NK-92 treated with Interleukin-12 subunit alpha and Interleukin-12 subunit beta, amount 100 ng/mL, for 24 hours (cell line): ENCODE measurements at places on chromosomes 1 and 21.

DNA sequence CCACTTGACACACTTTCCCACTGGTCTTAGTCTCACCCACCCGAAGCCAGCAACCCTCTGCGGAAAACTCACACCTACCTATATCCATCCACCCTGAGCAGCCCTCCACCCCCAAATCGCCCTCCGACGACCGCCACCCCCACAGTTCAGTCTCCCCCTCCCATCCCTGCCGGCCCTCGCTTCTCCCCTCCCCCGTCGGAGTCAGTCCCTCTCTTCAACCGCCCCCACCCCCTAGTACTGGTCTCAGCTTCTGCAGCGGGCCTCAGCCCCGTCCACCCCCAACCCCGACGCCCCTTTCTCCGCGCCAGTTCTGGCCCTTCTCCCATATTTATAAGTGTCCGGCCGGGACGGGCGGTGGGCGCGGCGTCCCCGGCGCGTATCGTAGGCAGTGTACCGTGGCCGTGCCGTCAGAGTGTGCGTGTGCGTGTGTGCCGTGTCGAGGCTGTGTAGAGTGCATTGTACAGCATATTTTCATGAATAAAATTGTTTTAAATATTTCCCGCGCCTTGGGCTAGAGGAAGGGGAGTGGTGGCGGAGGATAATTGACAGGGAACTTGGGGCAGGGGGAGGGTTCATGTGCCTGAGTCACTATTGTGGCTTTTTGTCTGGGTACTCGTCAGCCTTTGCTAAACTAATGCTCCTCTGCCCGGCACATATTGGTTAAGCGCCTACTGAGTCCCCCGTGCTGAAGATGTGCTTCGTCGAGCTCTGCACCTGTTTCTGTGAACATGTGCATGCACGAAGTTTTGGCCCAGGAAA is 22.0 kb downstream of the FOXO6 start:
- no peak for DNase-seq

DNA sequence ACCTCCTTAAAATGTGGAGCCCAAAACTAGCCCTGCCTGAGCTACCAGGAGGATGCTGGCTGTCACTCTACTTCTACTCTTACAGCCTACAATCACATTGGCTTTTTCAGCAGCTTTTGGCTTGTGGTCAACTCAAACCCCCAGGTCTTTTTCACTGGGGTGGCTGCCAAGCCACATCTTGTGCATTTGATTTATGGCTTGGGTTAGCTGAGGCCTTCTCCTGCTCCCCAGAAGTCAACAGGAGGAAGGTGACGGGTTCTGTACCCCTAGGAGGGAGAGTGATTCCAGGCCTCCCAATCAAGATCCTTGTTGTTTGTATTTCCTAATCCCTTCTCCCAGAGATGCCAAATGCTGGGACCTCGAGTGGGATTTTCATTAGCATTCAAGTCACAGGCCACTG is 124.3 kb downstream of the LACTBL1 start:
- no peak for DNase-seq

- DNase-seq, result no peak
These were observed 69.8 kb downstream of the TPR start for GRCh38 chr1:186304982-186305949.

GRCh38 chr1:104235141-104235540 is 485.4 kb downstream of the AMY1C start:
- DNase-seq, result no peak

- DNase-seq, result no peak
These were observed 371.6 kb downstream of the AMY1C start for GRCh38 chr1:104121271-104121670.

DNA sequence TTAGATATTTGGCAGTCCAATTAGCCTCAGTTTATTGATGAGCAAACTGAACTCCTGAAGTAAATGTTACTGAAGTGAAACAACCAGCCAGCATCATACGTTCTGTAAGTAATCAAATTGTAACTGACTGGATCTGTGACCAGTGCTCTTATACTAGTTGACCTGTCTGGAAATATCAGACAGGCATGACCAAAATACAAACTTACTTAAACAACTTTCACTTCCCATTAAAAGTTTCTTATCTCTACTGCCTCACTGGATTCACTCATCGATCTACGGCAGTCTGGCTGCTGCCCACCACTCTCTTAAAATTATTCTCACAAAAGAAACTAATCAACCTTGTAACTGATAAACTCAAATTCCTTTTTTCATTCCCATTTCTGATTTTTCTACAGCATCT is 56.4 kb downstream of the WDR3 start:
- no peak for DNase-seq

GRCh38 chr1:167671727-167672511 is 41.9 kb downstream of the RCSD1 start:
- DNase-seq, result no peak

- no peak for DNase-seq
These were observed 712.3 kb downstream of the PTPRU start for GRCh38 chr1:29948581-29948980.

DNA sequence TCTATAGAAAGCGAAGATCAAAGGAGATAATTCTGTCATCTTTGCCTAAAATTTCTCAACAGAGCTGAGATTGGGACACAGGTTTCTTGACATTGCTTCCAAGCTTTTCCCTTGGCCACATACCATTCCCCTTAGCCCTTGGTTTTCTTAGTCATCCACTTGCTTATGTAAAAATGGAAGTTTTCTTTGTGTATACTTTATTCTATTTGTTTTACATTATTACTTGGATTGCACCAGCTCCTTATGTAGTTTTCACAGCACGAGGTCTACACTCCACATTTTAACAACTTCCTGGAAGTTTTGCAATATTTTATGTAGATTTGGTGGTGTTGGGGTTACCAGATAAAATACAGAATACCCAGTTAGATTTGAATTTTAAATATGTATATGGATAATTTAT is 129.8 kb downstream of the PLA2G4A start:
- DNase-seq, result no peak

GRCh38 chr1:182069028-182069466 is 7.5 kb upstream of the ZNF648 start:
- no peak for DNase-seq

- DNase-seq, result no peak
These were observed 18.9 kb downstream of the PGLYRP3 start for GRCh38 chr1:153293851-153294250.

- peak; percentile 49 for DNase-seq
These were observed 1.1 kb downstream of the AGTRAP start for GRCh38 chr1:11736746-11737639.

- DNase-seq, result no peak
These were observed 239.0 kb downstream of the RHOU start for GRCh38 chr1:228974273-228974672.

- no peak for DNase-seq
These were observed 2.4 kb upstream of the ELF3 start for GRCh38 chr1:202007805-202008489.
